ENCODE measurements at places on chromosomes 6 and 20.

DNA sequence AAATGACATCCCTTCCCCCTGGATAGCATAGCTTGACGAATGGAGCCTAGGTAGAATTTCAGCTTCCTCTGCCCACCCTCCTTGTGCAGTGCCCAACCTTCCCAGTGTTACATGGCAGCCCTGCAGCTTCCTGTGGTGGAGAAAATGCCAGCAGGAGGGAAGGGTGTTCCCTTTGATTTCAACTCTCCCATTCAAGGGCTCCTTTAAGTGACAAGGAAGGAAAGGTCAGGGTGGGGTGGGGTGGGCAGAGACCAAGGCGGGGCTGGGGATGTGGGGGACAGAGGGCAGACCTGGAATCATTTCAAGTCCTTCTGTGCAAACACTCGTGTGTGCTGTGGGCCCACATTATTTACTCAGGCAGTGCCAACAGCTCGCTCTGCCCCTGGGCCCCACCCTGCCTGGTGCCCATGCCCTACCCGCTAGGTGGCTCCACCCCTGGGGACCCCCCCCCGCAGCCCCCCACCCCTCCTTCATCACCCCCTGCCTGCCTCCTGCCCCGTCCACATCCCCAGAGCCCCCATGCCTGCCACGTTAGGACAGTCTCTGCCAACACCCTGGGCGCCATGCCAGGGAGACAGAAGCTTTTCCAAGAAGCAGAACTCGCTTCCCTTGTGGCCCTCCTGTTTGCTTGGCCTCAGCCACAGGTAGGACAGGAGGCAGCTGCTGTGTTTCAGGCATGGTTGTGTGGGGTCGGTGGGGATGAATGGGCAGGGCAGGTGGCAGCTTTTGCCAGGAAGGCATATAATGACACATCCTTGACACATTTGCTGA is 9.4 kb downstream of the SPDEF start:
- peak; percentile 73 for DNase-seq

DNA sequence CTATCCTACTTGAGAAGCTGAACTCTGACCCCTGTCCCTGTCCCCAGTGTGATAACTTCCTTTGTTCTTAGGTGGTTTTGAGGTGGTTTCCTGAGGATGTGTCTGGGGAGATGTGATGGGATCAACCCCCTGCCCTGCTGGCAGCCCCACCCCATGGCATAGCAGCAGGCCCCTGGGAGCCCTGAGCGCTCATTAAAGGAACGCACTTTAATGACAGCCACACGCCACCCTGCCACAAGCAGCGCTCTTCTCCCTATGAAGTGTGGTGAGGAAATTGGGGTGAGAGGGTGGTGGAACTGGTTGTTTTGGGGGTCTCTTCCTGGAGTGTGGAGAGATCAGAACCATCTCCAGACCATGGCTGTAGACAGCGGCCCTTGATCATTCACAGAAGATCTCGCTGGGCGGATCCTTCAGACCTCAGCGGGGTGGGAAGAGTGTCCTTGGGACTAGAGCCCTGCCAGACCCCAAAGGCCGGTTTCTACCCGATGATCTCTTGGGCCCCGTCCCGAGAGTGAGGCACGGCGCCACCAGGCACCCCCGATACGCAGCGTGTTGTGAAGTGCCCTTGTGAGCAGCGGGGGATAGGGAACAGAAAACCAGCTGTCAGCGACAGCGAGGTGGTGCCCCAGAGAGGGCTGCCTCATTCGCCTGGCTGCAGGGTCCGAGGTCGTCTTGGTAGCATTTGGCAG is 45.4 kb downstream of the SYNJ2 start:
- DNase-seq, result no peak

- DNase-seq, result no peak
These were observed 150.4 kb downstream of the GRM4 start for GRCh38 chr6:33995309-33996119.

DNA sequence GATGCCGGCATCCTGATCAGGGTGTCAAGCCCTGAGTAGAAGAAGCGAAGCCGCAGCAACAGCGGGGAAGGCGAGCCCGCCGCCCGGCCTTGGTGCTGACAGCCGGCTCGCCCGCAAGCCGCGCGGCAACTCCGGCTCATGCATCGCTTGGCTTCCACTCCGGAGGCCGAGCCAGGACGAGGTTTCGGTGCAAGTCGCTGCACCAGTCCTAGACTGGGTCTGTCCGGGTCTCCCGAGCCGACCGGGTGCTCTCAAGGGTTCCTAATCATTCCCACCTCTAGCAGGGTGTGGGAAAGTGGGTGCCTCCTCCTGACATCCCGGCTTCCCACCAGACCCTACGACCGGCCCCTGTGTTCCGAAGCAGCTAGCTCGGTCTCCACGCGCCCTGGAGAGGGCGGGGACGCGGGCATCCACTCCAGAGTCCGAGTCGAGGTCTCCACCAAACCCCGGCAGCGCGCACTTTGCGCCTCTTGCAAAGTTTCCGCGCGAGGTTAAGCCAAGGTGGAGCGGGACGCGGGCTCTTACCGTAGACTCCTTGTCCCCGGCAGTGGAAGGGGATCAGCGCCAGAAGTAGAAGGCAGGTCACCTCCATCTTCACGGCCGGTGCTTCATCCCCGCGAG is 1.4 kb downstream of the MDGA1 start:
- no peak for DNase-seq

GRCh38 chr6:158488065-158488464 is 71.8 kb upstream of the TMEM181 start:
- peak; percentile 36 for DNase-seq

DNA sequence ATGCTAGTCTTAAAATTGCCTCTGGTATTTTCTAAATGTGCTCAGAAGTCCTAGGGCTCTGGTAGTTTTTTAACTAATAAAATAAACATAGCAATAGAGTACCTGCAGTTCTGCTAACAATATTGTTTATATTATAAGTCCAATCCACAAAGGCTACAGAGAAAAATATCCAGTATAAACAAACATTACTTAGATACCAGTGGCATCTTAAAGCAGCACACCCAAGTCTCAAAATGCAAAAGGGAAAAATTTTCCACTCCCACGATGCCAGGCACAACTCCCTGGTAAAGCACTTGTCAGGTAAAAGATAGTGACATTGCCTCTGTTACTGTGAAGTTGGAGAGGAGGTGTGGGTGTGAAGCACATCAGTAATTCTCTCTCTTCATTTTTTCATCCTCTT is 123.3 kb downstream of the OGFRL1 start:
- no peak for DNase-seq

GRCh38 chr6:137309078-137309762 is 90.0 kb upstream of the IFNGR1 start:
- DNase-seq, result peak; percentile 28

DNA sequence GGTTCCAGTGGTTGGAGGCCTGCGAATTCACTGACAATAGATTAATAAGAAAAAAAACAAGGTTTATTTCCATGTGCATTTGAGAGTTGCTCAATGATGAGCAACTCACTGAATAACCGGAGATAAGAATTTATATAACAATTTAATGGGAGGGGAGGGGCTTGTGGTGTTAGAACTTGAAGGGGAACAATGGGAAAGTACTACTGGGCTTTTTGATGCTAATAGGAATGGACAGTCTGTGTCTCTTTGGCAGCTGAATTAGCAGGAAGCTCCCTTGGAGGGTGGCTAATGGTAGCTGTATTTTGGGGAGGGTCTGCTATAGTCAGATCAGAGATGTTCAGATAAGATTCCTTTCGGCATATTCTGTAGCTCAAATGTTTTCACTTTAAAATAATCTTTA is 62.4 kb upstream of the GMDS start:
- DNase-seq, result no peak

GRCh38 chr20:63873477-63873971 is 8.5 kb downstream of the TPD52L2 start:
- DNase-seq, result no peak

DNA sequence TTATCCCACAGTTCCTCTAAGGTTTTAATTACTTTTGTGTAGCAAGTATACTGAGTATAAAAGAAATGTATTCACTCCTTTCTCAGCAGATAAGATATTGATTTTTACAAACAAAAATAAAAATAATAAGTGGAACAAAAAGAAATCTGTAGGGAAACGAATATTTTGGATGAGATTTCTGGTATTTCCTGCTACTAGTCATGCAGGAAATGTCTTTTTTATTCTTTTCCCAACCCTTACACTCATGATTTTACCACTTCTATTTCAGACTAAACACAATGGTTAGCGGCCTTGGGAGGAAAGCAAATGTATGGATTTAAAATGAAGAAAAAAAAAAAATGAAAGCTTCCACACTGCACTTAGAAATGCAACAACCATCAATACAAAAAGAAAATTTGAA is 580.5 kb upstream of the MARCKS start:
- no peak for DNase-seq

GRCh38 chr6:144816936-144817335 is 531.8 kb downstream of the UTRN start:
- DNase-seq, result no peak

DNA sequence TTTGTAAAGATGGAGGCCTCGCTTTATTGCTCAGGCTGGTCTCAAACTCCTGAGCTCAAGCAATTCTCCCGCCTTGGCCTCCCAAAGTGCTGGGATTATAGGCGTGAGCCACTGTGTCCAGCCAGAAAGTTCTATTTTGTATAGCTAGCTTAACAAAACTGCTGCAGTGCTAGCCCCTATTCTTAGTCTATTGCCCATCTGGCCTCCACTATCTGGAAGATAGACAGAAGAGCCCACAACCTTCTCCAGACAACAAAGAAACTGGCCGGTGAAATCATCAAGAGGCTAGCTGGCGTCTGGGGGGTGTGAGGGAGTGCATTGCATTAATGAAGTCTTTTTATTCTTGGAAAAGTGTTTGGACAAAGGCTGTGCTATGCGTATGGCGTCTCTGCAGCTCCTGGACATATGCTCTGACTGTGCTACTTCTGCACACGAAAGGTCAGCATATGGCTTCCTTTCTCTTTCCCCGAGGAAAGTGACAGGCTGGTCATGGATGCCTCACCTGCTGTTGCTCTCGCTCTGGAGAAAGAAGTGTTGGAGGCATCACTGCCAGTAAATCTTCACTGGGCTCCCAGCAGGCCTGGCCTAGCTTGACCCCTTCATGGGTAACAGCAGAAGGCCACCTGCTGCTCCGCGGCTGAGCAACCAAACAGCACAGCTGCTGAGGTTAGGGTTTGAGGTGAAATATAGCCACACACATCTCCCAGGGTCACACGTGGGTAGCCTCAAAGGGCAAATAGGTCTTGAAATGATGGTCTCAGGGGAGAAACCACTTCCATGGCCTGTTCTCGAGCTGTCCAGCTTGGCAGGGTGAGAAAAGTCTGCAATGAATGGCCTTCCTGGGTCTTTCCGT is 95.1 kb upstream of the IYD start:
- no peak for DNase-seq

- DNase-seq, result no peak
These were observed 32.8 kb downstream of the RAMACL start for GRCh38 chr6:166553563-166554271.

GRCh38 chr6:147637620-147638195 is 129.2 kb downstream of the SAMD5 start:
- DNase-seq, result no peak

GRCh38 chr20:33843854-33844253 is 32.7 kb downstream of the CHMP4B start:
- DNase-seq, result no peak
